Activated CD8-positive, alpha-beta memory T cell treated with anti-CD3 and anti-CD28 coated beads for 1 hour (primary cell): ENCODE measurements at places on chromosomes 7 and 10.

GRCh38 chr7:135523146-135523545, 13.2 kb upstream of the CNOT4 start:
- DNase-seq = no peak

DNA sequence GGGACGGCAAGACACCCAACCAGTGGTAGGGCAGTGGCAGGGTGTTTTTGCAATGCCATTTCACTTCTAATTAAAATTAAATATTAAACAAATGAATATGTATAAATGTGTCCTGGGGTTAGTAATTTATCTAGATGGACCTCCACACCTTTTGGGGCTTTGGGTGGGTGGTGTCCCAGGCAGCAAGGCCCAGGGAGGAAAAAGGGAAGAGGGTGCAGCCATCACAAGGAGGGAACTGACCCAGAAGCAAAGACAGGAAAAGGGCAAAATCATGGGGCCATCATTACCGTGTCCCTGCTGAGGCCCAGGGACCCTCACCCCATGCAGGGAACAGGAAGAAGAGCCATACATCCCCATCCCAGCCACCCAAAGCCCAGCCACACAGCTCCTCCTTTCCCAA, 204.6 kb downstream of the GRID1 start:
- DNase-seq = no peak

DNA sequence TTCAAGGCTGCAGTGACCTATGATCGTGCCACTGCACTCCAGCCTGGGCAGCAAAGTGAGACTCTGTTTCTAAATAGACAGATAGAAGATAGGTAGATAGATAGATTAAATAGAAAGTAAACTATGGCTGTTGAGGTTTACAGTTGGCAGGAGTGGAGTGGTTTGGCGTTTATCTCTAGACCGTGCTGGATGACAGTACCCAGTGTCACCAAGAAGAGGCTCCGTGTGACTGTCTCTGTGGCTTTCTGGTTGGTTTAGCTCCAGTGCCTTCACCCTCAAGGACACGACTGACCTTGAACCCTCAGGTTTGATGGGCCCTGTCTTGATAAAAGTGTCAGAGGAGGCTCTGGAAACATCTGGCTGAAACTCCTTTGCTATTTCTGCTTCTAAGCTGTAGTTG, 31.7 kb downstream of the CHST12 start:
- DNase-seq = no peak

GRCh38 chr10:79331709-79332108, 15.6 kb upstream of the PPIF start:
- peak; percentile 22 for DNase-seq
